T-helper 17 cell (primary cell): ENCODE measurements at places on chromosomes 1 and 21.

DNA sequence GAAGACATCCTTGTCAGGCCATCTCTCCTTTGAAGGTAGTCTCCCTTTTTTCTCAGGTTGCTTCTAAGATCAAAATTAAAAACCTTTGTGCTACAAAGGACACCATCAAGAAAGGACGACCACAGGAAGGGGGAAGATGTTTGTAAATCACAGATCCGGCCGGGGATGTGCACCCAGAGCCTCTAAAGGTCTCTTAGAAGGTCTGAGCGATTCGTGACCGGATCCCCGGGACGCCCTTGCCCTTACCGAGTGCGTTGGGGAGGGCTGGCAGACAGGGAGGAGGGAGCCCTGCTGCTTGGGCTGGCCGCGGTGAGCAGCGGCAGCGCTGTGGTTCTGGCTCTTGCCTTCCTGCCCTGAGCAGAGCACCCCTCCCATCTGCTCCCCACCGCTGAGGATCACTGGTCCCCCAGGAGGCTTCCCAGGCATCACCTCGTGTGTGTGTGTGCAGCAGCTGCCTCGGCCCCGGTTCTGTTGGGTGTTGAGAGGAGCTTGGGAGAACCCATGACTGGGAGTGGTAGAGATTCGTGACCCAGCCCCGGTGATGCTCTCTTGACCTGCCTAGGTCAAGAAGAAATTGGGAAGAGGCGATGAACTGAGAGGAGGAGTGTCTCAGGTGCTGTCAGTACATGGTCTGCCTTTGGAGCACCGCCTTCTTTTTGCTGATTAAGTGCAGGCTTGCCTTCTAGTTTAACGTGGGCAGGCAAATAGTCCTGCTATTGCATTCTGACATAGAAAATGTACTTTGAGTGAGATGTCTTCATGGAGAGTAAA lies 34.5 kb downstream of the AGPAT3 start:
- no peak for DNase-seq

DNA sequence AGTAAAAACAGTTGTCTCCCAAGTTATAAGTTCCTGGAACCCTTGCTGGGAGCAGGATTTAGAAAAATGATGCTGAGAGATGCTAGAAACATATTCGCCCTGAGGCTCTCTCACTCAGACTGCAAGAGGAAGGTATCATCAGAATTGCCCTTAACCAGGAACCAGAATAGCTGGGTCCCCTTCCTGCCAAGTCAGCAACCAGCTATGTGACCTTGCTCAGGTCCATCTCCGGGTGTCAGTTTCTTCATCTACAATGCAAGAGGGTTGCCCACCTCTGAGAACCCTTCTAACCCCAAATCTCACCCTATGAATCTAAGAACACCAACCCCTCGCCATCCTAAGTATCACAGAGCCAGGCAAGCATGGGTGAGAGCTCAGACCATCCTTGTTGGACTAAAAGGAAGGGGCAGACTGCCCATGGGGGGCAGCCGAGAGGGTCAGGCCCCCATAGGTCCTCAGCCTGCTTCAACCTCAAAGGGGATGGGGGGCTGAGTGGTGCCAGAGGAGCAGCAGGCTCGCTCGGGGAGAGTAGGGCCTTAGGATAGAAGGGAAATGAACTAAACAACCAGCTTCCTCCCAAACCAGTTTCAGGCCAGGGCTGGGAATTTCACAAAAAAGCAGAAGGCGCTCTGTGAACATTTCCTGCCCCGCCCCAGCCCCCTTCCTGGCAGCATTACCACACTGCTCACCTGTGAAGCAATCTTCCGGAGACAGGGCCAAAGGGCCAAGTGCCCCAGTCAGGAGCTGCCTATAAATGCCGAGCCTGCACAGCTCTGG lies 390 bp upstream of the S100A9 start:
- DNase-seq: no peak

DNA sequence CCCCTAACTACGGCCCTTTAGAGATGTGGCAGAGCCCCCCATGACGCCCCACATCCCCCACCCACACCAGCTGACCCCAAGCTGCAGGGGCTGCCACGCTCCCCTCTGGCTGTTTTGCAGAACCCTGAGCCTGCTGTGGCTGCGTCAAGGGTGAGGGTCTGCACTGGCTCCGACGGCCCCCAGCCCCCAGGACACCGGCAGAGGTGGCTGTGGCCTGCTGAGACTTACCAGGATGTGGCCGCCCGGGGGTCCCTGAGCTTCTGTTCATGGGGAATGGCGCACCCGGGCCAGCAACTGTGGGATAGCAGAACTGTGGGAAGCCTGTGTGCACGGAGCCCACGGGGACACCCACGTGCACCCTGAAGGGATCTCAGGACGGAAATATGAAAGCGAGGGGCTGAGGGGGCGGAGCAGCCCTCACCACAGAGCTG lies 12.8 kb upstream of the RNF223 start:
- DNase-seq: no peak

GRCh38 chr1:81757398-81758020 lies 43.2 kb upstream of the ADGRL2 start:
- DNase-seq: no peak

DNA sequence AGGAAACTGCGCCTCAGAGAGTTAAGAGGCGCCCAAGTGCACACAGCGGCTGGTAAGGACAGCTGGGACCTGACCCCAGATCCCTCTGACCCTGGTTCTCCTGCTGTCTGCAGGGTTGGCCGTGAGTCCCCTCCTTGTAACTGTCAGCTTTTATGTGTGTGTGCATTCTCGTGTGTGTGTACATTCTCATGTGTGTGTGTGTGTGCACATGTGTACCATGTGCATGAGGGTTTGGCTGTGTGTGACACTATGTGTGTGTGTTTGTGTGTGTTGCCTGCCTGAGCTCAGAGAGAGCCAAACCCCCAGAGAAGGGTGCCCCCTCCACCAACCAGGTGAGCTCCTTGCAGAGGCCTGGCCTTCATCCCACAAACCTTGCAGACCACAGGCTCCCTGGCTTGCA lies 25.9 kb upstream of the EFHD2 start:
- DNase-seq: no peak

DNA sequence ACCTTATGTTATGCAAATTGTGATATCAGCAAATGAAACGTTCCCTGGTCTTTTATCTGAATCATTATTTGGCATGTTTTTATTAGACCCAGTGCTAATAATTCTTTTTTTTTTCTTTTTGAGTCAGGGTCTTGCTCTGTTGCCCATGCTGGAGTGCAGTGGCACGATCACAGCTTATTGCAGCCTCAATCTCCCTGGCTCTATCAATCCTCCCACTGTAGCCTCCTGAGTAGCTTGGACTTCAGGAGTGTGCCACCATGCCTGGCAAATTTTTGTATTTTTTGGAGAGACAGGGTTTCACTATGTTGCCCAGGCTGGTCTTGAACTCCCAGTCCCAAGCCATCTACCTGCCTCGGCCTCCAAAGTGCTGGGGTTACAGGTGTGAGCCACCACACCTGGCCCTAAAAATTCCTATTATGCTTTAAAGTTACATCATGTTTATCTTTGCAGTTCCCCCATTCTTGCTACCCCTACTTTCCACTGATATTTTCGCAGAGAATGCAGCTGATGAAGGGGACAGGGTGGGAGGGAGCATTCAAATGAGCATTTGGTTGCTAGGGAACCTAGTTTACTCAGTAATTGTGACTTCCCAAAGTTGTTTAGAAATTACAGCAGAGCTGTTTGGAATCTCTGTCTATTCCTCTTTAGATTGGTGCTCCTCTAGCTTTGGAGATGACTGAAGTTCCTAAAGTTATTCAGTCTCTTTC lies 18.4 kb downstream of the C1orf21 start:
- DNase-seq: no peak

DNA sequence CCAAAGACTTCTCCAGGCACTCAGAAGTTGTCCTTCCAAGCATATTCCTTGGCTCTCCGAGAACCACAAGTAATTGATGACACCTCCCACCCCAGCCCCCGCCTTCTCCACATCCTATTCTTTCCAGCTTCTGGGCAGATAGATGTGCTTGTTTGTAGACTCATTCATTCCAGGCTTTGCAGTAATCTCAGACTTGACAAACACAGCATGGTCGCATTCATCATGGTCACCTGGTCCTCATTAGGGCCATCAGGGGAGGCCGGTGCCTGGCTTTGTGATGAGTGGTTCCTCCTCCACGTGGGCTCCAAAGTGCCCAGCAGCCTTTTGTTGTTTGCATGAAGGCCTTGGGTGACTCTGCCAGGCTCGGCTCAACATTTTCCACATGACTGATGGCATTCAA lies 28.5 kb upstream of the KCNE2 start:
- DNase-seq: no peak

- no peak for DNase-seq
These were observed 1.3 kb upstream of the KLHDC7A start for GRCh38 chr1:18479454-18479853.

DNA sequence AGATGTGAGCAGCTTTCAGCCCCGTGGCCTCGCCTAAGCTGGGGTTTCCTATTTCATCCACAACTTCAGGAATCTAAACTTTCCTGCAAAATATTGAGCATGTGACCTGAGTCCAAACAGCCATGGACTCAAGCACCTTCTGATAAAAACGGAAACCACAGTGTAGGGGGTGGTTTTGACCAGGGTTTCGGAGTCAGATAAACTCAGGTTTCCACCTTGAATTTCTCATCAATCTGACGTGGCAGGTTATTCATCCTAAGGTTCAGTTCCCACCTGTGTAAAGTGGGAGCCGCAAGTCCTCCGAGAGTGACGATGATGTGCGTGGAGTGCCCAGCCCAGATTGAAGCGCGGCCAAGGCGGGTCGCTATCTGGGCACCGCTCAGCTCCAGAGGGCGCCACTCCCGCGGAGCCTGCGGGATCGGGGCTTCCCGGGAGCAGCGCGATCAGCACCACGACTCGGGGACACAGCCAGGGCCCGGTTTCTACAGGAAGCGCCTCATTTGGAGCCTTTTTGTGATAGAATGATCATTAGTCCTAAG lies 871 bp upstream of the ETS2 start:
- DNase-seq: no peak

DNA sequence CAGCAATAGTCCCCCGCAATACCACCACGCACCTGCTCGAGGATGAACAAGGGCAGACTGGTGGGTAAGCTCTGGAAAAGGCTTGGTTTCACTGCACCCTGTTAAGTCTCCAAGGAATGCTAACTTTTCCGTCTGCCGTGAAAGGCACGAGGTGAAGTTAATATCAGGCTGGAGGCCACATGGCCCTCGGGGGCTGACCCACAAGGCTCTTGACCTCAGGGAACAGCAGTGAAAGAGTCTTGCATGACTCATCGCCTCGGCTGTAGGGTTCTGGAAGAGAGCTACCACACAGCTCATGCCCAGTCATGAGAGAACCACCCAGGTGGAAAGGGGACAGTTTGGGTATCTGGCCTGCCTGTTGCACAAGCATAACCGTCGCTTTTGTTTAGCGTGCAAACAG lies 24.7 kb downstream of the SCCPDH start:
- no peak for DNase-seq

GRCh38 chr21:34795548-34796180 lies 126.9 kb downstream of the CLIC6 start:
- DNase-seq: no peak

GRCh38 chr1:99681583-99681982 lies 35.7 kb downstream of the PALMD start:
- no peak for DNase-seq

DNA sequence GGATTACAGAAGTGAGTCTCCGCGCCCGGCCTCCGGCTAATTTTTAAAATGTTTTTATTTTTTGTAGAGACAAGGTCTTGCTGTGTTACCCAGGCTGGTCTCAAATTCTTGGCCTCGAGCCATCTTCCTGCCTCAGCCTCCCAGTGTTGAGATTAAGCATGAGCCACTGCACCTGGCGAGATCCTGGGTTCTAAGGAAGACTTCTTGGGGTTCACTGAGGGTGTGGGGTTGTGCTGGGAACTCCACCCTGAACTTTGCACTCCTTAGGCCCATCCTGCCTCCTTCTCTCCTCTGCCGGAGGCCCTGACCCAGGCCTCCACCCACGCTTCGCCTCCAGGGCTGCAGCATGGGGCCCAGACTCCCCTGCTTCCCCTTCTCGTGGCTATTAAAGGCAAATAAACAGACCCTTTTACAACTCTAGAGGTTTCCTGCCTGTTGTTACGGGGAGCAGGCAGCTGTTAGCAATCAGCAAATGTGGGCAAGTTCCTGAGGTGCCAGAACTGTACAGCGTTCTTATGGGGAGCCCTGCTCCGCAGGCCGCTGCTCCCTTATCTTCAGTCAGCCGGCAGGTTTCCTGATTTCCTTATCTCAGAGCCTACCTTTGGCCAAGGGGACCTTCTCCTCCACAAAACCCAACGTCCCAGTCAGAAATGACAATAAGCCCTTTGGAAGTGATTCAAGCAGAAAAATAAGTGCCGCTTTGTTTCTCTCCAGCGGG lies 41.0 kb upstream of the LIN9 start:
- DNase-seq: no peak

GRCh38 chr21:31663584-31664249 lies 4.2 kb downstream of the SOD1 start:
- no peak for DNase-seq

DNA sequence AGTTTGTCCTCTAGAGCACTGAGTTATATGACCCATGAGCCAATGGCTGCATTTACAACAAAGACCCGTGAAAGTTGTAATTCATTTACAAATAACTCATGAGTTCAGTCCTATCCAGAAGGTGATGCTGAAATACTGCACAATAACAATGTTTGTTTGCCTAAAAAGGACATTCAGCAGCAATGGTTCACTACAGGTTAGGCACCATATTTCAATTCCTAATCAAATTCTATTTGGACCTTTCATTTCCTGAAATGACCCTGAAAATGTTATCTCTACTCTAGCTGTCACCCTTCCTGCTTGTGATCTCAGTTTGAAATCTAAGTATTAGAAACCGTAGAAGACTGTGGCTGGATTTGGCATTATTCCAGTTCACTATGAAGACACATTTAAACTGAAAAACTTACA lies 191.2 kb upstream of the SAMSN1 start:
- DNase-seq: no peak

GRCh38 chr1:58304346-58304975 lies 242.1 kb downstream of the OMA1 start:
- no peak for DNase-seq

DNA sequence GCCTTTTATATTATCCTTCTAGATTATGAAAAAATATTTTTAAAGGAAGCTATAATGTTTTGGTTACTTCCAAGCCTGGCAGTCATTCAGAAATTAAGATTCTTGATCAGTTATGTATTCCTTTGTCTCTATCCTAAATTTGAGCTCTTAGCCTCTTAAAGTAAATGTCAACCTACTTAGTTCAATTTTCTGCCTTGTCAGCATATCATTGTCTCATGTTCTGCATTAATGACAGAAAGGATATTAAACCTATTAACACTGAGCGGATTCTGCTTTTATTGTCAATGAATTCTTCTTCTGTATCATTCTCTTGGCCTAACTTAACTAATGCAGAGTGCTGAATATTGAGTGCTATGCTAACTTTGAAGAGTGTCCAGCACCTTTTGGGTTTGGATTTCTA lies 56.0 kb downstream of the SDCCAG8 start:
- no peak for DNase-seq

DNA sequence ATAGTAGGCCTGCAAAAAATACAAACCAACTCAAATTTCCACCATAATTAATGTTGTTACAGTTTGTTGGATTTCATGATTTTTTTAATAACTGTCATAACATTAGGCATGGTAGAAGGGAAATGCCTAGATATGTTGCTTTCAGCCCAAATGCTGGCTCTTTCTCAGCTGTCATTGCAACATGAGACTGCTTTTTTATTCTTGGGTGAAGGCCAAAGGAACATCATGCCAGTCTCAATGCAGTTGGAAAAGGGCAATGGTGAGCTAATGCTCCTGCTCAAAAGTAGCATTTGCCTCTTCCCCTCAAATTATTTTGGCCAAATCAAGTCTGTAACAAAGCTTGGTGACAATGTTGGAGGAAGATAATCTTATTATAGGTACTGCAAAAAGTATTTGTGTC lies 877.7 kb upstream of the PRMT6 start:
- no peak for DNase-seq

- no peak for DNase-seq
These were observed 2.7 kb upstream of the NTNG1 start for GRCh38 chr1:107138166-107138565.
